ENCODE measurements at places on chromosomes 6 and 20.

DNA sequence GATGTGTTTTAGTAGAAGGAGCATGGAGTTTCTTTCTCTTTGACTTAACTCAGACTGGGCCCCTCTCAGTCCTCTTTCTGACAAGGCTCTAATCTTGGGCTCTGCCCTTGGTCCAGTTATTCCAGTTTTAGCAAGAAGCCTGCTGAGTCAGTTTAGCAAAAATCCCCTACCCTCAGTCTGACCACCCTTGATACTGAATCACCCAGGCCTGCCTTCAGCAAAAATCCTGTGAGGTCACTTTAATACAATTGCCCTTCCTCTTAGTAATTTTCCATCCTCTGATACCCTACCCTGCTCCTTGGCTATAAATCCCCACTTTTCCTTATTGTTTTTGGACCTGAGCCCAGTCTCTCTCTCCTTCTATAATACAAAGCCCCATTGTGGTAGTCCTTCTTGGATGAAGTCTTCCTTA lies 326.7 kb upstream of the NOX3 start:
- DNase-seq: no peak

DNA sequence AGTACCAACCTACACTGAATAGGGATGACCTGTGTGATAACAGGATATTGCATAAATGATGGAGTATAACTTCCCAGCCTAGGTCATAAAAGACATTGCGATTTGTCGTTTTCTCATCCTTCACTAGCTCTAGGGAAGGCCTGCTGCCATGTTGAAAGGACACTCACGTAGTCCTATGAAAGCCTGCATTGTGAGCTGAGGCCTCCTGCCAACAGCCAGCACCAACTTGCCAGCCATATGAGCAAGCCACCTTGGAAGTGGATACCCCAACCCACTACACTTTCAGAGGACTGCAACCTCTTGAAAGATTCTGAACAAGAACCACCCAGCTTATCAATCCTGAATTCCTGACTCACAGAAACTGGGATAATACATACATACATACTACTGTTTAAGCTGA lies 3.5 kb upstream of the PANK2 start:
- DNase-seq: peak; percentile 40

DNA sequence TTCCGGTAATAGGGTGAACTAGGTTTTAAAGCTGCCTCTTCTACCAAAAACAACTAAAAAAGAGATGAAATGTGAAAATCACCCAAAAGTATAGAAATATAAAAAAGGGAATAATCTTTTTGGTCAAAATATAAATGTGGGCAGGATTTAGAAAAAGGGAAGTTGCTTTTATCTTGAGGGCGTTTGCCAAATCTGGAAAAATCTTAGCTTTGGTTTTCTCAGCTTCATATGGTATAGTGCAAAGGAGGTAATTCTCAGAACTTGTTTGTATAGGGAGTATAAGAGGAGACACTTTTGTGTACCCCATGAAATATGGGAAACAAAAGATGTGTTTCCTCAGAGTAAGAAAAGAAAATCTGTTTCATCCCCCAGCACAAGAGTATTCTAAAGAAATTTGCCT lies 54.2 kb upstream of the TRIM26 start:
- DNase-seq: no peak

- DNase-seq: no peak
Observed at GRCh38 chr6:107989166-107990094, 31.4 kb upstream of the SEC63 start.

DNA sequence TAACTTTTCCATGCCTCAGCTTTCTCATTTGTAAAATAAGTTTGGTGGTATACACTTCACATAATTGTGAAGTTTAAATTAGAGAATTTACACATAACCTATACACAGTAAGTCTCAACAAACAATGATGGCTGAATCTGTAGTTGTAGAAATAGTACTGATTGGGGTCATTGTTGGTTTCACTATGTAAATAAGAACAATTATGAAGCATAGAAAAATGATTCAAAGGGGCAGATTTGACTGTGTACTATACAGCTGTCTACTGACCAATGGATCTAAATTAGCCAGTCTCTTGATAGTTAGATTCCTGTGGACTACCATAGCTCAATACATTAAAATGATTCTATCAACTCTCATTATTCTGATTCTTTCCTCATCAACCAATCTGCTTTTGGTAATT lies 181.1 kb upstream of the STXBP5 start:
- no peak for DNase-seq

DNA sequence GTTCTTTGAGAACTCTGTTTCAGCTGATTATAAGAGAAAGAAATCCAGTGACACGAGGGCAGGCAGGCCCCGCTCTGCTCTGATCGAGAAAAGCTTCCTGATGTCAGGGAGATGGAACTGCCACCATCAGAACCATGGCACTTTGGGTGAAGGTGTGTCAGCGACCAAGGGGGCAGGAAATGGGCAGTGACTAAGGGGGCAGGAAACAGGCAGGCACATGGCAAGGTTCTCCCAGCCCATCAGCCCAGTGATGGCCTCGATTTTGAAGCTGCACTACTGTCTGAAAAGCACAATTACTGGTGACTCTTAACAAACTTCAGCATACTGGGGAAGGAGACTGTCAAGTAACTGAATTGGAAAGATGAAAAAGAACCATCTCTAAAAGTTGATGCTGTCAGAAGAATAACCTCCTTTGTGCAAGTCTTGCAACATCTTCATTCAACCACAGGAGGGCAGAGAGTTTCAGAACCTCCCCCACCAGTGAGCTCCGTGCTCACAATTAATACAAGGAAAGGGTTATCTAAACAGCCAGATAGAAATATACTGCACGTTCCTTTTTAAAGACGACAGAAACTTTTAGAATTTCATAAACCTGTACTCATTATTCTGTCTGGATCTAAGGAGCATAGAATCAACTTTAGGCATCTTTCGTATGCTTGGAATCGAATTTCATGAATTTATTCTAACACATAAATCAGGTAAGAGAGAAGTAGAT lies 39.1 kb downstream of the TMX4 start:
- peak; percentile 56 for DNase-seq

DNA sequence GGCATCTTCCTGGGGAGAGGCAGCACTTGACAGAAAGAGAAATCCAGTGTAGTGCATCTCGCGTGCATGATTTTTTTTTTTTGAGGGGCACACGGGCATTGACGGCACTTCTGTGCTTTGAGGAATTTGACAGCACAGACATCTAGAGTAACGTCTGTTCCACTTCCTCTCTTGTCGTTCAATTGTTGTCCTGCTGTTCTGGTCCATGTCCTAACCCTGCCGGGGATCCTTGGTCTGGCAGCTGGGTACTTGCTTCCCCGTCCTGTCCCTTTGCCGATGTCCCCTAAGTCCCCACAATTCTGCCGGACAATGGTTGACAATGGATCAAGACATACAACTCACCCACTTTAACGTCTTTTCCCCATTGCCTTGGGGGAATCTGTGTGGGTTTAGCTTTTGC lies 46.0 kb upstream of the NAA20 start:
- DNase-seq: no peak

DNA sequence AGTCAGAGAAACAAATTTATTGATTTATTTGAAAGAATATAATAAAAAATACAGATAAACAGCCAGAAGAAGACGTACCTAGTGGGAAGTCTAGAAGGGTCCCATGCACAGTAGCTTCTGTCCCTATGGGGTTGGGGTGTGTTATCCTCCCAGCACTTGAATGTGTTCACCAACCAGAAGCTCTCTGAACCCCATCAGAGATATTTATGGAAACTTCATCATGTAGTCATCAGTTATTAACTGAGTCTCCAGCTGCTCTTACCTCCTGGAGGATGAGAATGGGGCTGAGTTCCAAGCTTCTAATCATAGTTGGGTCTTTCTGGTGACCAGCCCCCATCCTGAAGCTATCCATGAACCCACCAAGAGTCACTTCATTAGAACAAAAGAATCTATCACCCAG lies 15.4 kb upstream of the USP45 start:
- no peak for DNase-seq

- no peak for DNase-seq
Observed at GRCh38 chr20:56953048-56953586, 313.3 kb downstream of the BMP7 start.

DNA sequence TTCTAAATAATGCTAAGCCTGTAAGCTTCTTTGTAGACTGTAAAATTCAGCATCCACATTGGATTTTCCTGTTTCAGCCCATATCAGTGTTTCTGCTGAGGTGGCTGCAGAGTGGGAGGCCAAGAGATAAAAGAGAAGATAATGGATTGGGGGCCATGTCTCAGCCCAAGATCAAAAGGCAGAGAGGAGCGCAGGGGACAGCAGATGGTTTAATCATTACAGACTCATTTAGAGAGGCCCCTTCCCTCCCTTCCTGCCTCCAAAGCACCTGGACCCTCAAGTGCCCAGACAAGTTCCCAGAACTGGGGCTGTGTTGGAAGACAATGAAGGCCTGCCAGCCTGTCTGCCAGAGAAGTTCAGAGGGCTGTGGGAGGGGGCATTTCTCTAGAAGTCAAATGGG lies 20.4 kb upstream of the CTNNBL1 start:
- DNase-seq: no peak

DNA sequence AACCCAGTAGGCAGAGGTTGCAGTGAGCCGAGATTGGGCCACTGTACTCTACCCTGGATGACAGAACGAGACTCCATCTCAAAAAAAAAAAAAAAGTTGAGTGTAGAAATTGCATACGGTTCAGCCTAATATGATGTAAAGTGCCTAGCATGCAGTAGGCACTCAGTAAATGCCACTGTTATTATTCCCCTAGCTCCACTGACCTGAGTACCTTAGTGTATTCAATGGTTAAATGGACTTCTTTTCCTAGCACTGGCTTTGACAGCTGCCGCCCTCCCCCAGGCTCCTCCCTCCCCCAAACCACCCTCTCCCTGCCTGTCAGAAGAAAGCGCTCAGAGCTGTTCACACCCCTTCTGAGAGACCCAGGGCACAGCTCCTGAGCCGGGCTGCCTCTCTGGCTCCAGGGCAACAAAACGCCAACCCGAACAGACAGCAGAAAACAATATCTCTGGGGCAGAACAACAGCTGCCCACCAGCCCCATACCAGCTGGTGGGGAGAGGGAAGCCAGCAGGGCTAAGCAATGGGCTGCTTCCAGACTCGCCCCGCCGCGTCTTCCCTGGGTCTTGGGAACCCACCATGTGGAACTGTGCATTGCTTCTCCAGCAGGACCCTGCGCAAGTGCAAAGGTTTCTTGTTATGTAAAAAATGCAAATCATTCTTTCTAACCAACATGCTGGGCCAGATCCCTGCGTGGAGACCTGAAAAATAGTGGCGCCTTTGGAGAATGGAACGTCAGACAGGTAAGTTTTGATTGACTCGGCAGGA lies 4.5 kb downstream of the CPNE5 start:
- no peak for DNase-seq

- no peak for DNase-seq
Observed at GRCh38 chr20:33370291-33370690, 31.0 kb downstream of the CDK5RAP1 start.

DNA sequence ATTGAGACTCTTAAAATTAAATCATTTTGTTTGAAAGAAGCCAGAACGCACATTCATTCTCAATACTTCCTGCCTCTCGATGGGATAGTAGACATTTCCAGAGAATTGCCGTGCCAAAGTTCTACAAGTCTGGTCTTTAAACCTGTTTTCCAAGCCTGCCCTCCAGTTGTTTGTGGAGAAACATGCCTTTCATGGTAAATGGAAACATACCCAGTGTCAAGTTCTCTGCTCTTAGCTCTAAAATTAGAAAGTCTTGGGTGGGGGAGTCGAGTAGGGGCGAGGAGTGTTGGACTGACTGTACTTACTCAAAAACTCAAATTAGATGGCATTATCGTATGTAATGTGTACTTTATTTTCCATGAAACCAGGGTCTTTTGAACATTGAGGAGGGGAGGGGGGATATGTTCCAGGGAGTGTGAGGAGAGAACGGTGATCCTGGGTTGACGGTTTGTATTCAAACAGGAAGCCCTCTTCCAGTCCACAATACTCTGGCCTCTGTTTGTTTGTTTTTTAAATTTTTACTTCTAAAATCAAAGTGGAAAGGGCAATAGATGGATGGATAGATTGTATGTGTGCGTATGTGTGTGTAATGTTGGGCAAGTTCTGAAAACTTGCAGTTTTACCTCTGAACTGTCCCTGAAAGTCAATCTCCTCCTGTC lies 106.8 kb upstream of the ARMC2 start:
- no peak for DNase-seq

GRCh38 chr6:70470016-70470415 lies 56.7 kb downstream of the FAM135A start:
- DNase-seq: no peak

GRCh38 chr20:58102261-58102660 lies 126.2 kb downstream of the ANKRD60 start:
- no peak for DNase-seq

GRCh38 chr20:40641202-40641601 lies 47.8 kb downstream of the MAFB start:
- DNase-seq: no peak

GRCh38 chr20:45058168-45058850 lies 42.6 kb downstream of the KCNS1 start:
- peak; percentile 64 for DNase-seq

GRCh38 chr6:137191670-137192069 lies 18.2 kb upstream of the IL22RA2 start:
- DNase-seq: no peak

- no peak for DNase-seq
Observed at GRCh38 chr6:42389736-42390135, 62.0 kb downstream of the TRERF1 start.

DNA sequence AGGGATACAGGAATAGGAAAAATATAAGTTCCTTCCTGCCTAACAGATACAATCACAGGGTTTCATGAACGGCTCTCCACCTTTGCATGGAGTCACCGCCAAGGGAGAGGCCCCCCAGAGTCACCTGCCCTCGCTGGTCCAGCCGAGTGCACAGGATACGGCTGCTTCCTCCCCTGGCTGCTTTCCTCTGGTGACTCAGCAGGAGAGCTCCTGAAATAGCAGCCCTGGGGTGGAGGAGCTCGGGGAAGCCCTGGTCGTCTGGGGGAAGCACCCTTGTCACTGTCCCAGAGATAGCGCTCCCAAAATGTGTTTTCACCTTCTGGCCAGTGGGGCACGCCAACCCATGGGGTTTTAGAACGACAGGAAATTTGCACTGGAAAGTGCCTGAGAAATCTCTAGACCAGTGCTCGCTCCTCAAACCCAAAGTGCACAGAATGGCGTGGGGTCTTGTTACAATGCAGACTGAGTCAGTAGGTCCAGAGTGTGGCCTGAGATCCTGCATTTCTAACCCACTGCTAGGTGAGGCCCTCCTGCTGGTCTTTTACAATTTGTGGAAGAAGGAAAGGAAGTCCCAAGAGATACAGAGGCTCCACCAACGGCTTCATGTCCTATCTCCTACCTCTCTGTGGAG lies 35.9 kb upstream of the FAM50B start:
- DNase-seq: peak; percentile 32

GRCh38 chr6:135044639-135045038 lies 10.0 kb downstream of the HBS1L start:
- no peak for DNase-seq

GRCh38 chr20:33503564-33503963 lies 13.7 kb downstream of the CBFA2T2 start:
- no peak for DNase-seq

GRCh38 chr20:59737073-59737666 lies 132.8 kb downstream of the PHACTR3 start:
- no peak for DNase-seq

- DNase-seq: no peak
Observed at GRCh38 chr6:127178746-127179145, 60.3 kb downstream of the RSPO3 start.

- DNase-seq: peak; percentile 43
Observed at GRCh38 chr6:33696548-33697518, 14.7 kb downstream of the UQCC2 start.

- no peak for DNase-seq
Observed at GRCh38 chr20:50189681-50190250, 864 bp upstream of the CEBPB start.

Data from pons (tissue), 1 donor.